Umbilical cord (tissue), 2 donors: ENCODE measurements at places on chromosomes 12 and 14. TPM values are rescaled to one million over a fixed set of nuclear protein-coding genes. Genes with fewer than 3 reads are reported as not detected.
A peak's percentile ranks its signal among the peaks of the same experiment; 100 is the strongest.

The IFNG-AS1 gene
- 3.9 TPM for total RNA-seq

- peak; percentile 93 for DNase-seq
Measured at GRCh38 chr12:124428136-124428791, 133.4 kb downstream of the RFLNA start.

DNA sequence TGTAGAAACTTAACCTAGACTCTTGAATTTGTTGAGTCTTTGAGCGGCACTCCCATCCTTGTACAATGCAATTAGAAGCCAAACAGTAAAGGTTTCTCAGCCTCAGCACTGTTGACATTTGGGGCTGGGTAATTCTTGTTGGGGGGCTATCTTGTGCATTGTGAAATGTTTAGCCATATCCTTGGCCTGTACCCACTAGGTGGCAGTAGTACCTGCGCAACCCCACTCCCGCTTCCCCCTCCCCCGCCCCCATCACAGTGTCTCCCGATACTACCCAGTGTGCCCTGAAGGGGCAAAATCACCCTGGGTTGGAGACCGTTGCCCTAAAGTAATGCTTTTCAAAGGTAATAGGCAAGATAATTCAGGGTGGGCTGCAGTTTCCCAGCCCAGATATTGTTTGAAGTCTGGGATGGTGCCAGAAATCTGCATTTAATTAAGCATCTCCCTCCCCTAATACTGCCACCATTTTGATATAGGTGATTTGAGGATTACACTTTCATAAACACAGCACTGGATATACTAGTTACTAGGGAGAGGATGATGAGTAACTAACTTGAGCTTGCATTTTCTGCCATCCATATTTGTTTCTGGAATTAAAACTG, 1.8 kb downstream of the COX6A1 start:
- DNase-seq, result peak; percentile 37

GRCh38 chr12:68612202-68612601, 1.5 kb downstream of the RAP1B start:
- peak; percentile 31 for DNase-seq

The PEX5 gene
- 43.3 TPM for total RNA-seq

The TAS2R31 gene
- 32.5 TPM for total RNA-seq

- no peak for DNase-seq
Measured at GRCh38 chr14:30756594-30756993, 117.8 kb upstream of the COCH start.

DNA sequence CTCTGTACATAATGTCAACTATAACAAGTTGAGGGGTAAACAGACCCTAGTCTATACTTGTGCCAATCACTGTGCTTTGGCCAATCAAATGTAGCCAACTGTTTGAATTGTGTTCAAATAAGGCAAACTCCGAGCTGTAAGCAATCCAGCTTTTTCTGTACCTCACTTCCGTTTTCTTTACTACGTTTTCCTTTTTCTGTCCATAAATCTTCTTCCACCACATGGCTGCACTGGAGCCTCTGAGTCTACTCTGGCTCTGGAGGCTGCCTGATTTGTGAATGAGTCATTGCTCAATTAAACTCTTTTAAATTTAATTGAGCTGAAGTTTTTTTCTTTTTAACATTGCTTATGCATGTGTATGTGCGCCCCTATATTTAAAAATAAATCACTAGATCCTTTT, 29.7 kb downstream of the CLEC1A start:
- DNase-seq, result peak; percentile 59

DNA sequence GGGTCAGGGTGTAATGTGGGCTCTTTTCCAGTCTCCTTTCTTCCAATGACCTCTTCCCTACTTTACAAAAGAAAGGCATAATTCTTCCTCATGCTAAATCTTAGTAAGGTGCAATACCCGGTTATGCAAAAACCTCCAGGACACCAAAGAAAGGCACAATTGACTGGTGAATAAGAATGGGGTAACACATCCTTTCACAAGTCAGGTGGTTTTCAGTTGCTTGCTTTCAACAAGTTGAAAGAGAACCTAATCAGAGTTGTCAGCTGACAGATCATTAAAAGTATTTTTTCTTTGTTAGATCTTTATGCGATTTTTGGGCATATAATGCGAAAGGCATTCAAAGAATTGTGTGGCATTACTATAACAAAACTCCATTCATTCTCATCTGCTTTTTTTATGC, 1.3 kb upstream of the AEBP2 start:
- DNase-seq, result no peak

GRCh38 chr12:56413392-56413791, 35.8 kb downstream of the TIMELESS start:
- no peak for DNase-seq

GRCh38 chr12:92759634-92760268, 57.0 kb downstream of the PLEKHG7 start:
- peak; percentile 28 for DNase-seq

- DNase-seq, result no peak
Measured at GRCh38 chr12:15304296-15304695, 18.0 kb upstream of the PTPRO start.

- DNase-seq, result no peak
Measured at GRCh38 chr12:89253488-89253887, 98.8 kb downstream of the DUSP6 start.

The PRKD1 gene
- total RNA-seq, result 33.7 TPM

GRCh38 chr12:69579029-69579428, 6.2 kb upstream of the CCT2 start:
- DNase-seq, result no peak

DNA sequence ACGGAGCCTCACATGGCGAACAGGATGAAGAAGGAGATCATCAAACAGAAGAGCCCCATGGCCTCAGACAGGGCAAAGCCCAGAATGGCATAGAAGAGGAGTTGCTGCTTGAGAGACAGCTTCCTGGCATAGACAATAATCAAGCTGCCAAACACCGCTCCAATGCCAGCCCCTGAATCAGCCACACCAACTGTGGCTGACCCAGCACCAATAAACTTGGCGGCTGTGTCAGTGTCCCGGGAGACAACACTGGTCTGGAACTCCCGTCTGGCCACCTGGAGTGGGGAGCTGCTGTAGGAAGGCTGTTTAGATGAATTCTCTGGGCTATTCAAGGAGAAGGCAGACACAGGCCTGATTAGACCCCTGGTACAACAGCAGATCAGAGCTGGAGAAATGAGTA, 100.1 kb downstream of the HEATR5A start:
- DNase-seq, result no peak

DNA sequence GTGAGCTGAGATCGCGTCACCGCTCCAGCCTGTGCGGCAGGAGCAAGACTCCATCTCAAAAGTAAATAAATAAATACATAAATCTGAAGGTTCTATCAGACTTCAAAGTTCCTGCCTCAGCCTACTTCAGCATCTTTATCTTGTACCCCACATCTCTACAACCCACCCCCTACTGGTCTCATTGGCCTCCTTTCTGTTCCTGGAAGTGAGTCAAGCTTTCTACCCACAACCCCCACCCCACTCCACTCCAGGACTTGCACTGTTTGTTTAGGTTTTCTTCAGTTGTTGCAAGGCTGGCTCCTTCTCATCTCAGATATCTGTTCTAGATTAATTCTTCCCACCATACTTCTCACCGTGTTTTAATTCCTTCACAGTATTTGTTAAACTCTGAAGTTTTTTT, 714 bp upstream of the PSMC6 start:
- DNase-seq, result no peak

- DNase-seq, result peak; percentile 76
Measured at GRCh38 chr12:94427501-94428381, 31.9 kb downstream of the CEP83 start.

DNA sequence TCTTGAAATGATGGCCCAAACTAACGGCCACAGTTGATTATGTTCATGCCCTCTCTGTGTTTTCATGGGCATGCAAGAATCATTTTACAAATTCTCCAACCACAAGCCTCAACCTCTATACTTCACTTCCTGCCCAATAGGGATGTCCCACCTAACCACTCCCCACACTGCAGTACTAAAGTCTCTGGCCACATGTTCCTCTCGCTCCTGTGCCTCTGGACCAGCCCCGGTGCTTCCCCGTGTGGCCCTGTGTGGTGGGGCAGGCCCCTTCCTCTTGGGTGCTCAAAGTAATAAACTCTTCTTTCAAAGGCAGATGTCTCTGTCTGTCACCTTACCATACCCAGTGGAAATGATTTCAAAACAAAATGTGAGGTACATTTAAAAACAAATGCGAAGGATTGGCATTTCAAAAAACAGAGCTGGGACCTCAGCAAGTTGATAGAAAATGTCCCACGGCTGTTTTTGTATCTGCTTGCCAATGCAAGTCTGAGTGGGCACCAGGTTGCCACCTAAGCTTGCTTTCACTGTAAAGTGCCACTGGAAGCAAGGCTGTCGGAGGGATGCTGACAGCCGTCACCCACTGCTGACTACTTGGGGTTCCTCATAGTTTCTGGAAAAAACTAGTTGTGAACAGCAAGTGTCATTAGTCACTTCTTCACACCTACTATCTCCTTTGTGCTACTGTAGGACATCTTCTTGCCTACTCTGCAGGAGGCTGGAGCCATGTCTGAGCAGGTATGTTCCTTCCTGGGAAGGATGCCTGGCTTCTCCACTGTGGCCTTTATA, 8.2 kb upstream of the SERPINA11 start:
- no peak for DNase-seq

DNA sequence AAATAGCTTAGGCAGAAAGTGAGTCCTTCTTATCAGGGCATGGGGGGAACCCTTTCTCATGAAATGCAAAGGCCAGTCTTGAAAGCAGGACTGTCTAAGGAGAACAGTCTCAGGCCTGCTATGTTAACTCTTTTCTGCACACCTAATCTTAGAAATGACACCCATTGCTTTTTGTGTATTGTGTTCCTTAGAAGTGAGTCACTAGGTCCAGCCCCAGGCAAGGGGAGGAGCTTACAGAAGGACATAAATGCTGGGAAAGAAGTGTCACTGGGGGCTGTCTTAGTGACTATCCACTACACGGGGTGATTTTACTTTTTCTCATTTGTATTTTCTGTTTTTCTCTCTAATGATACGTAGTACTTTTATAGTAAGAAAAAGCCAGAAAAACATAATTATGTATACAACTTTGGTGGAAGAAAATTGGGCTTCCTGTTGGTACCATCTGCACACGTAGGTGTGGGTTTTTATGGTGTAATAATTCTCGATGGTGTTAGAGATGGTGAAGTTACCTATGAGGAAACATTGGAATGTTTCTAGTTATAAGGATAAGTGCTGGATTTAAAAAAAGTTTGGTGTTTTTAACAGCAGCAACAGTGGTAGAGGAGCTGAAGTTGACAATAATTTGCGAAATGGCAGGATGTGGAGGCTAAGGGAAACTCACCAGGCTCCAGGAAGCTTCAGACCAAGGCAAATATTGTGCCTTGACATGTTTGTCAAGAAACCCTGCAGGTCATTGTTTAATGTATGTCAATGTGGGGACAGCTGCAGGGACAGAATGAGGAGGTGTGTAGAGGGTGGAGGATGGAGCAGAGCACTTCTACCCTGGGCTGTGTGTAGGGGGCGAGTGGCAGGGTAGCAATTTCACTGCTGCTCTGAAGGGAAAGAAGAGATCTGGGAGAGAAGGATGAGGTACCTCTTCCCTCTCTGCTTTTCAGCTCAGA, 214.9 kb downstream of the KTN1 start:
- no peak for DNase-seq

The EPS8 gene
- 194 TPM for total RNA-seq

GRCh38 chr12:48969160-48969771, 2.3 kb downstream of the WNT10B start:
- no peak for DNase-seq

DNA sequence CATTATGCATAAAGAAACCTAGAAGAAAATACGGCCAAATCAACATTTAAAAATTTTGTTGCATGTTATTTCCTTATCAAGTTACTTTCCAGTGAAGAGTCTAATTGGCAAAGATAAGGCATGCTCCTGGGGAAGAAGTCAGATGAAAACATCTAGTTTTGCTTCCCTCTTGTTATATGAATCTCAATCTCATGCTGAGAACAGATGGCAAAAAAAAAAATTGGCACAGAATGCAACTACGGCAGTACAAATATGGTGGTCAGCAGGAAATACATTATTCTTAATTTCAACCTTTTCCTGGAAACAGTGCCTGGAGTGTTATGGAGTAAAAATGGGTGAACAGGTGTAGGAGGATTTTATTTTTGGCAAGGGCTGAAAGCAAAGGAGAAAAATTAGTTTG, 32.8 kb downstream of the HECTD4 start:
- DNase-seq, result no peak

DNA sequence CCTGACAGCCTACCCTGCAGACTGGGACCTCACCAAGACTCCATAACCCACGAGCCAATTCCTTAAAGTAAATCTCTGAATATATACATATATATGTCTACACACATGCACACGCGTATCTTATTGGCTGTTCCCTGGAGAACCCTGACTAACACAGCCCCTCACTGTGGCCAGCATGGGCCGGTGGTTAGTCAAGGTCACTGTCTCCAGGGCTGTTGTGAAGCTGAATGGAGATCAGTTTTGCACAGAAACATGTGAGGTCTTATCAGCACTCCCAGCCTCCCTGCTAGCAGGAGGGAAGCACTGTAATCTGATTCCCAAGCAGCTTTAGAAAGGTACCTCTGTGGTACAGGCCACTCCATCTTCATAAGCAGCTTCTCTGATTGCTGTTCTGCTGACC, 46.6 kb upstream of the PLEKHG6 start:
- no peak for DNase-seq

The GLIPR1L1 gene
- not detected for total RNA-seq

GRCh38 chr14:24117179-24117578, 2.4 kb upstream of the NRL start:
- no peak for DNase-seq

The FBXW8 gene
- 24.8 TPM for total RNA-seq

GRCh38 chr12:47949441-47950341, 13.7 kb upstream of the TMEM106C start:
- peak; percentile 81 for DNase-seq
